G401 (cell line): ENCODE measurements at places on chromosomes 12 and 14.

- no peak for DNase-seq
These were observed 42.9 kb downstream of the ERH start for GRCh38 chr14:69355154-69355597.

GRCh38 chr12:122752464-122753318 lies at the start of gene DENR:
Gene DENR, plus strand, starts transcription at chr12:122752824. Its CDS starts 878 bp downstream, at chr12:122753702.
- peak; percentile 96 for DNase-seq

GRCh38 chr14:46573498-46573897 lies 78.1 kb downstream of the RPL10L start:
- DNase-seq = no peak

DNA sequence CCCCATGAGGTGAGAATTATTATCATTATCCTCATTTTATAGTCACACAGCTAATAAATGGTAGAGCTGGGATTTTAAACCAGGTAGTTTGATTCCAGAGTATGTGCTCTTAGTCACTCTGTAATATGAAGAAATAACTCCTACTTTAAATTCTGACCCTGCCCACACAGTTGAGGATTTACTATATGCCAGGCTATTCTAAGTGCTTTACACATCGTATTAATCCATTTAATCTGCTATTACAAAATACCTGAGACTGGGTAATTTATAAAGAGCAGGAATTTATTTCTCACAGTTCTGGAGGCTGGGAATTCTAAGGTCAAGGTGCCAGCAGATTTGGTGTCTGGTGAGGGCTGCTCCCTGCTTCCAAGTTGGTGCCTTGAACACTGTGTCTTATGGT lies 19.6 kb upstream of the WIF1 start:
- no peak for DNase-seq

- DNase-seq = no peak
These were observed 161.8 kb downstream of the DICER1 start for GRCh38 chr14:94995551-94995950.

DNA sequence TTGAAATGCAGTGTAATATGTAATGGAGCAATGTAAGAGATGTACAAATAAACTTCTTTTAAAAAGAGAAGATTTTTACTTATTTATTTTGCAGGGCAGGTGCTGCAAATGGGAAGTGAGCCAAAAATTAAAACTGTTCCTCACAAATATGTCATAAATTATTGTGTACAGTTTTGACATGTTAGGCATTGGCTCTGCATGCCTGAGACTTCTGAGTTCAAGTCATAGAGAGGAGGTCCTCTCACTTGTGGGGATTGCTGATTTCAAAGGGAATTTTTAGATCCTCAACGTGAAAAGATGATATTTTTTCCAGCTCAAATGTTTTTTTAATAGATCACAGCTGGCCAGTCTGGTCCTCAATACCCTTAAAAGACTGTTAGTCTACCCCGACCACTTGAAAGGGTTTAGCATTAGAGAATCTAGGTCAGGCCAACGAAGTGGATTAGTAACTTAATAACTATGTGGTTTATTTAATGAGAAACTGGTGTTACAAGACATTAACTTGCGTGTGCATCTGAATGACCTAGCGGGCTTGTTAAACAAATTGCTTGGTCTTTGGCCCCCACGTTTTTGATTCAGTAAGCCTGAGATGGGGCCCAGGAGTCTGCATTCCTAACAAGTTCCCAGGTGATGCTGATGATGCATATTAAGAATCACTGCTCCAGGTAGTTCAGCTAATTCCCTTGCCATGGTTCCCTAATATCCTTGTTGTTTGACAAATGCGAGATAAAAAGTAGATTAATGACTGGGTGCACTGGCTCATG lies 30.9 kb upstream of the WDR89 start:
- DNase-seq = no peak
